NCI-H1694 (cell line): ENCODE measurements at places on chromosomes 4 and X.

DNA sequence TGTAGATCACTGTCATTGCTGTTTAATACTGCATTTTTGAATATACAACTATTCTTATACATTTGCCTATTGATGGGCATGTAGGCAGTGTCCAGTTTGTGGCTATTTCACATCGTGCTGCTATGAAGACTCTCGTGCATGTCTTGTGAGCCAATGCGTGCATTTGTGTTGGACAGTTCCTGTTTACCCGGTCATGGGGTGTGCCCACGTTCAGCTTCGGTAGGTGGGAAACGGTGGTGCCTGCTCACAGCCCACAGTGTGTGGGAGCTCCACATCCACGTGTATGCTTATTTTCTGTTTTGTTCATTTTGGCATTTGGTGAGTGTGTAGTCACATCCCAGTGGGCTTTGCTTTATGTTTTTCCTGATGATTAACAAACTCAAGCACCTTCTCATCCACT is 19.7 kb upstream of the RNF212 start:
- DNase-seq: no peak

DNA sequence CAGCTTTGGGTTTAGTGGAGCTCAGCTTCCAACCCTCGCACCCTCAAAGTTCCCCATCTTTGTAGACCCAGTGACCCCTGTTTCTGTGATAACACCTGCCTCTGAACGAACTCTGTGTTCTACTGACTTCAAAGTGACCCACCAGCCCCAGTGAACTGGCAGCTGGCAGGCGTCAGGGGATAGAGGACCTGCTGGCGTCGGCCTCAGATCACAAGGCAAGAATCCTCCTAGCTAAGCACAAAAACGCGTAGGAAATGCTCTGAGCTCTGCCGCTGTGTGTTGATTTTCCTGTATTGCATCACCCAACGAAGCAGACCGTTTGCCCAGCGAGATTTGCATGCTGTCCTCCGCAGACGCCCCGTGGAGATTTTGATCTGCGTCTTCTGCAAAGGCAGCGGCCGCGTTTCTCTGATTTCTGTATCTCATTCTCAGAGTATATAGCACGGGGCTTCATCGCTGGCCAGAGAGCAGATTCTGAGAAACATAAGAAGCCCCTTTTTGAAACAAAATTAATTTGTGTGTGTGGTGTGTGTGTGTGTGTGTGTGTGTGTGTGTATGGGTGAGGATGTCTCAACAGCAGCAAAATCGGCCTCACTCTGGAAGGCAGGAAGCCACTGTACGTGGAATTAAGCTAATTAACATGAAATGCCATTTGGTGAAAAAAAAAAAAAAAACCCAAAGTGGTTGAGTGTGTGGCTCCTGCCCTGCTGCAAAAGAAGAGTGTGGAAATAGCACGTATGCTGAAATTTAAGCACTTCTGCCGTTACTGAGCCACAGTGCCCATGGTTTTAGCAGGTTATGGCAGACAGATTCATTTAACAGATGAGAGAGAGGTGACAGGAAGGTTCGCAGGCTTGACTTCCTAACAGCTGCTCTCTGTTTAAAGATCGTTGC is 29.2 kb upstream of the ASMTL start:
- DNase-seq: no peak

- DNase-seq: no peak
Measured at GRCh38 chr4:73447671-73448070, 11.7 kb downstream of the AFP start.

DNA sequence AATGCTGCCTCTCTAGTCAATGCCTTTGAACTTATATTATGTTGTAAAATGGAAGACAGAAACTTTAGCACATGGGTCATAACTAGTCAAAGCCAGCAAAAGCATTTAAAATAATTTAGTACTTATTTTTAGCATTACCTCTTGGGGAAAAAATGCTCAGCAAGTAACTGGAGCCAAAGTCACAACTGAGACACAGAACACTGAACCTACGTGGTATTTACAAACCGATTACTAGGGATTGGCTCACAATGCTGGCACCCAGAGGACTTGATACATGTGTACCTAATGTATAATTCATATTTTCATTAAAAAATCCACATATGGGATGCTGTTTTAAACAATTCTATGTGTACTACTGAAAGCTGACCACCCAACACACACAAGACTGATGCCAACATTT is 38.4 kb downstream of the PHKA2 start:
- no peak for DNase-seq

DNA sequence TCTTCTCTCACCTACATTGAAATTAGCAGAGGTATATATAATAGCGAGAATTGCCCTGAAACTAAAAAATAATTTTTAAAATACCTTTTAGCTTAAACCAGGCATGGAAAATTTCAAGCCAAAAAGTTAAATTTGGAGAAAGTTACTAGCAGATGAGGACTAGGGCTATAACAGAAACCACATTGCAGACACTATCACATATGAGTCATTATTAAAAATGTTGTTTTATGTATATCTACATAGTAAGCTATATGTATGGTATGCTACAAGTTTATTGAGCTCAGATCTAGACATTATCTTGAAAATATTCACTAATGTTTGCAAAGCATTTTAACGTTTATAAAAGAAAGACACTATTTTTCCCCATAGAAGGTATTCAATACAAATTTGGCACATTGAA is 147.8 kb downstream of the PAPSS1 start:
- no peak for DNase-seq

DNA sequence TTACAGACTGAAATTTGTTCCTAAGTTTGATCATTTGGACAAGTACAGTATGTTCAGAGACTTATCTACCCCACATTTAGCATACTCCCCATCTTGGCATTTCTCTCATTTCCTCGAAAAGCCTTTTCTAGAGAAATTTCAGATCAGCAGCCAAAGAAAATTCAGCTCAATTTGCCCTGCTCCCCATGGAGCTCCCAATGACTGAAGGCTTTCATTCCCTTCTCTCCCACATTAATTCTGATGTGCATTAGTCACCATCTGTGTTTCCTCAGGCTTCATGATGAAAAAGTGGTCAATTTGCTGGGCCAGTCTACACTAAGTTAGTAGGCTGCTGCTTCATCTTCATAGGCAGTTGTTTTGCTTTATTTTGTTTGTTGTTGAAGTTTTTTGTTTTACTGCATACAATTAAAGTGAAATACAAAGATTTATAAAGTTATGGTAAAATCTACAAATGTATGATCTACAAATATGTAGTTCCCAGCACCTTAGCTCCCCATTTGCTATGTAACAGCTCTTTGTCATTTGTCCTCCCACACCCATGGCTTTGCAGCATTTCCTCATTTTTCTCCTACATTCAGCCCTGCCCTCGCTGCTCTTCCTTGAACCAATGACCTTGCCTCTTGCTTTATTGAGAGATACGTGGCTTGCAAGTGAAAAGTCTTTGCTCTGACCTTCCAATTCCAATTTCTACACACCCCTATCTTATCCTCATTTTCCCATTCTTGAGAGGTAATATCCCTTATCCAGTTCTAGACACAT is 193.9 kb downstream of the ANAPC10 start:
- no peak for DNase-seq

- DNase-seq: no peak
Measured at GRCh38 chr4:152660526-152660925, 19.3 kb downstream of the TMEM154 start.

DNA sequence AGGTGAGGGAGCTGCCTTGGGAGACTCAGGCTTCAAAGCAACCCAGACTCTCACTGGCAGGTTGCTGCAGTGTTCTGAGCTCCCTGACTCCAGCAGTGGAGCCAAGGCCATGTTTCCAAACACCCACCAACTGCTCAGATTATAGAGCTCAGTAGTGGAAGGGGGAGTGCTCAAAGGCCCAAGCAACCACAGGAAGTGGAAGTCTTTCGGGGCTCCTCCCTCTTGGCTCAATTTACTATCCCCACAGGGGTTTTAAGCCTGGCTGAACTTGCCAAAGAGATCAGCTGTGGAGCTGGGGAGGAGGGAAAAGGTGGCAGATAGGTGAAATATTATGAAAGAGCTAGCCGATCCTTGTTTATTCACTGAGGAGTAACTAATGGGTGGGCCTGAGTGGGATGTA is 82.5 kb downstream of the HPRT1 start:
- DNase-seq: peak; percentile 78

DNA sequence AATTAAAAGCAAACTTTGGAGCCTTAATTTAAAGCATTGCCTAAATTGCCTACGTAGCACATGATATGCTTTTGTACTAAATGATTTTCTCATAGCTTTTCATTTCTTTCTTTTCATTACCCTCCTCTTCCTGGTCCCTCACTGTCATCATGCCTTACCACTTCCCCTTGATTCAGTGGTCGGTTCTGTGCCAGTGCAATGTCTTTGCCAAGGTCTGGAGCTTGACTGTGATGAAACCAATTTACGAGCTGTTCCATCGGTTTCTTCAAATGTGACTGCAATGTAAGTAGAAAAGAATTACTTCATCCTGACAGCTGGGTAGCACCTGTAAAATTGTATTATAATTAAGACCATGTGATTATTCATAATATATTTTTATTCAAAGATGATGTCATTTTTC is 72.5 kb downstream of the C4orf46 start:
- no peak for DNase-seq

DNA sequence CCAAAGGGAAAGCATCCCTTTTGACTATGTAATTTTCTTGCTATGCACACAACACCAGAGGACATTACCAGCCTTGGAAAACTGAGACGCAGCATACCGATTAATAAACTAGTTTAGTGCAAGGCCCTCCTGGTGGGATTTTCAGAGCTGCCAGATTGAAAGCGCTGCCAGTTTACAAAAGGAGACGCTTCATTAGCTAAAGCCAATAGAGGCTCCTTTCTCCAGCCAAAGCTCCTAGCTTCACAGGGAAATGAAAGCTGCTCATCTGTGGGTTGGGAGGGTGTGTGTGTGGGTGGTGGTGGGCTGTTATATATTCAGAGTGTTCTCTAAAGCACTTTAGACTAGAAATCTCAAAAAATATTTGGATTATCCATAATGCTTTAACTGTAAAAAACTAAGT is 32.4 kb downstream of the SPANXN4 start:
- peak; percentile 84 for DNase-seq

DNA sequence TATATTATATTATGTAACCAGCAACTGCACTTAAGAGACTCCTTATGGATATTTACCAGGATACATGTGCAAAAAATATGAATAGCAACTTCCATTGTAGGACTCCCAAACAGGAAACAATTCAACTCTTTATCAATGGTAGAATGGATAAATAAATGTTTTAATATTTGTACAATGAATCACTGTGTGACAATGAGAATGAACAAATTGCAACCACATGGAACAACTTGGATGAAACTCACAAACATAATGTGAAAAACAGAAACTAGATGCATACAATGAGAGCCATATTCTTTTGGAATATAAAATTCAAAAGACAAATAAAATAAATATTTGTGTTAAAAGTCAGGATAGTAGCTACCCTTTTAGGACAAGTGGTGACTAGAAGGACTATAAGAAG is 1015.7 kb downstream of the TECRL start:
- no peak for DNase-seq

- no peak for DNase-seq
Measured at GRCh38 chr4:15341733-15342300, 86.0 kb upstream of the C1QTNF7 start.

DNA sequence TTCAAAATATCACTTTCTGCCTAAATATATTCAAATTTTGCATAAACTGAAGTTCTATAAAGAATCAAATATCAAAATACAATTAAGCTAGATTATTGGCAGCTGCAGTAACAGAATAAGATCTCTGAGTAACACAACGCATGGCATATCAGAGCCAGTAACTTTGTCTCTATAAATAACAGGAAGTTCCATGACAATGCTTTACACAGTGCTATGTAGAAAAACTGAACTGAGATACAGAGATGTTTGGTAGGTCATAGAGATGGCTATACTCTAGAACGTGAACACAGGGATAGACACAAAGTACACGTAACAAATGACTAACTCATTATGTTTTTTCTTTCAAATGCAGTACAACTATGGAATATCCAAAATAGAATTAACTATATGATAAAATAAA is 18.2 kb downstream of the UBE2D3 start:
- DNase-seq: no peak

GRCh38 chr4:85968945-85969819 is 390.7 kb downstream of the MAPK10 start:
- peak; percentile 66 for DNase-seq

GRCh38 chr4:123168812-123169211 is 227.8 kb upstream of the SPRY1 start:
- no peak for DNase-seq

GRCh38 chrX:18702362-18703195 is 4.9 kb upstream of the PPEF1 start:
- no peak for DNase-seq

GRCh38 chr4:74311696-74312313 is 3.5 kb downstream of the EPGN start:
- peak; percentile 59 for DNase-seq

GRCh38 chr4:78775303-78776078 is 659 bp upstream of the BMP2K start:
- peak; percentile 21 for DNase-seq

GRCh38 chr4:94160774-94161173 is 46.9 kb upstream of the SMARCAD1 start:
- no peak for DNase-seq

DNA sequence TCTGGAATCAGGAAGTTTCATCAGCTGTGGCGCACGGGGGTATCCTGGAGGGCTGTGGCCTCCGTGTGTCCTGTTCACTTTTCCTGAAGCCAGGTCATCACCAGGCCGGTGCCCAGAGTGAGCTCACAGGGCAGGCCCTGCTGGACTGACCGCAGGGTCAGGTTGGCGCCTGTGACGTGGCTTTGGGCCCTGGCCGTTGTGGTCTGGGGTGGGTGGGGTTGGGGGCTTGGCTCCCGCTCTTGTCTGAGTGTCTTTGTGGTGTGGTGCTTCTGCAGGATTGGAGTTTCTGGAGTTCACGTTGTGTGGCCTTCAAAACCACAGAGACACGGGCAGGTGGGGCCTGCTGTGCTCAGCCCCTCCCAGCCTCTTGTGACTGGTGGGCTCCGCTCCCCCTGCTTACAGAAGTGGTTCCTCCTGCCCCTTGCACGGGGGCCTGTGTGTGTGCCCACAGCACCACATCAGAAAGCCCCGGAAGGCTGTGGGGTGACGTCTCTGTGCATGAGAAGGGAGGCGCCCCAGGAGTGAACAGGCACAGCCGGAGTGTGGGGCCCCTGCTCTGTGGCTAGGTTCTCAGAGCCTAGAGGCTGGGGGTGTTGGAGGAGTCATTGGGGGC is 9.5 kb downstream of the RGS12 start:
- DNase-seq: no peak

- DNase-seq: no peak
Measured at GRCh38 chr4:64306255-64306565, 103.0 kb downstream of the TECRL start.

GRCh38 chr4:54428940-54429339 is 199.8 kb downstream of the PDGFRA start:
- no peak for DNase-seq

DNA sequence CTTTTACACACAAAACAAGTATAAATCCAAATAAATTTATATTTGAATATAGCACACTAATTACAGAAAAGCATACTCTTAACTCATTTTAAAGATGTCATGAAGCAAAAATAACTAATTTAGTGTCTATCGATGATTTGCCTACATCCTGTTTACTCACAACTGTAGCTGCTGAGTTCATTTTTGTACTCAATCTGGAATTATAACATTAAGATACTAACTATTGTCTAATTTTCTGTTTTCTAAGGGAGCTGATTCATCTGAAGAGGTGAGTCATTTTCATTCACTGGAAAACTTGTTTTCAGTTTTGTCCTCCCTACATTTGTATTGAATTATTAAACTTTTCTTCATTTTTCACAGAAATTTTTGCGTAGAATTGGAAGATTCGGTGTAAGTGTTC is 3.7 kb downstream of the STATH start:
- DNase-seq: no peak
